ENCODE measurements at places on chromosomes 7 and 10. TPM values are rescaled to one million over a fixed set of nuclear protein-coding genes. Genes with fewer than 3 reads are reported as not detected.

The ANKRD7 gene
- 73.0 TPM for total RNA-seq

The FMC1 gene
- total RNA-seq, result 17.8 TPM

The IQUB gene
- 2.0 TPM for total RNA-seq

The RNF32 gene
- 2.4 TPM for total RNA-seq

The ANKRD61 gene
- 0.74 TPM for total RNA-seq

The TAS2R41 gene
- 2.7 TPM for total RNA-seq

DNA sequence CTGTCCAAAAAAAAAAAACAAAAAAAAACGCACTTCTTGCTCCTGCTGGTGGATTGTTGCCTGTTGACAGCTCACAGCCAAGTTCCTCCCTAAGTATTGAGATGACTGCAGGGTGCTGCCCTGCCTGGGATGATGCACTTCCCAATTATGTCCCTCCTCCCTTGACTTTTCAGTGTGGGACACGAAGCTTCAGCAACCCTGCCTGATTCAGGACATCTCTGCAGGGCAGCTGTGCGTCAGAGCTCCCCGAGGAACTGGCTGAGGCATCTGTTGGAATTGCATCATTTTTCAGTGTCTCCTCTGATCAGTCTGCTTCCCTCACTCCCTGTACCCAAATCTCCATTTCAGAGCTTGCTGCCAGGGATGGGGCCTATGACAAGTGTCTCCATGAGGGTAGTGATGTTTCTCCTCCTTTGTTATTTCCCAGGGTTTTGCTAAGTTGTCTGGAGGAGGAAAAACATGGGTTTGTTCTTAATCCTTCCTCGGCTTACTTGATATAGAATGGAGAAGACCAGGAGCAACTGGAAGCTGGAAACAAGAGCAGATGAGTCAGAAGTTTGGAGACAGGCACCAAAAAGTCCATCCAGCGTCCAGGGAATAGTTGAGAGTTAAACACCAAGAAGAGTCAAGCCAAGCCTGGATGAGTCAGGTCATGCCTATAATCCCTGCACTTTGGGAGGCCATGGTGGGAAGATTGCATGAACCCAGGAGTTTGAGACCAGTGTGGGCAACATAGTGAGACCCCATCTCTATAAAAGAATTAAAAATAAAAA lies 355.1 kb downstream of the GALNT17 start:
- DNase-seq, result no peak

GRCh38 chr10:2214092-2214491 lies 476.8 kb upstream of the ADARB2 start:
- no peak for DNase-seq

DNA sequence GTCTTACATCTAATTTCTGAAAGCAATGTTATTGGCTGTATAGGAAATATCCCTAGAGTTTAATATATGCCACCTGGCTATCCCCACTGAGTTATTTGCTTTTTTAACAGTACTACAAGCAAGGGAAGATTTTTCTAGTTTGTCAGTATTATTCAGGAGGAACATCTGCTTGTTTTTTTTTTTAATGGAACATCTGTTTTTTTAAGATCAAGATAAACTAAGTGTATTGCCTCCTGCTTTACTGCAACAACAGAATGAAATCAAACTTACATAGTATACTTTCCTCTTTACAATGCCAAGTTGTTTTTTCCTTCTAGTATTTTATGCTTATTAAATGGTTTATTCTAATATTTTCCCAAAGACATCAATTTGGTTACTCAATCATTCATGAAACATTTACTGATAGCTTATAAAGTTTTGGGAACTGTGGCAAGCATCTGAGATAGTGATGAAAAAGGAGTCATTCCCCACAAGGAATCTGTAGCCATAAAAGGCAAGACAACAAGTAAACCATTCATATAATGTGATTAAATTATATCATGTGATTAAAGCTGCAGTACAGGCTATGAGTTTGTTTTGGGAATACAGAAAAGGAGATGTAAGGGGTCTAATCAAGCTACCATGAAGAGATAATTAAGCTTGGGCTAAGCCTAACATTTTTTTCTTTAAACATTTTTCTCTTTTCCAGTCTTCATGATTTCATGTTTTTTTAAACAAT lies 17.4 kb downstream of the MTPN start:
- no peak for DNase-seq

DNA sequence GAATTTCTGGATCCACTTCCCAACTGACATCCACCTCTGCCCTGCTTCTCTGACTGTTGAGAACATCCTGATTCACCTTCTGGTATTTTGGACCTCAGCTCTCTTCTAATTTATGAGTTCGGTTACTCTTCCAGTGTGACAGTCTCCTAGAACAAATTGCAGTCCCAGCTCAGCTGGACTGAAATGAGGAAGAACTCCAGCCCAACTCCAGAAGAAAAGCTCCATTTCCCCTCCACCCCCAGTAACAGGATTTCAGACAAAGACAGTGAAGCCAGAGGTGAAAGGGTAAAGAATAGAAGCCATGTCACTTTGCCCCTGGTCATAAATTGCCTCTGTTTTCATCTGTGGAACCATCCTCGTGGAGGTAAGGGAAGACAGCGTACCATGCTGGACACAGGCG lies 26.2 kb upstream of the INHBA start:
- DNase-seq, result no peak

DNA sequence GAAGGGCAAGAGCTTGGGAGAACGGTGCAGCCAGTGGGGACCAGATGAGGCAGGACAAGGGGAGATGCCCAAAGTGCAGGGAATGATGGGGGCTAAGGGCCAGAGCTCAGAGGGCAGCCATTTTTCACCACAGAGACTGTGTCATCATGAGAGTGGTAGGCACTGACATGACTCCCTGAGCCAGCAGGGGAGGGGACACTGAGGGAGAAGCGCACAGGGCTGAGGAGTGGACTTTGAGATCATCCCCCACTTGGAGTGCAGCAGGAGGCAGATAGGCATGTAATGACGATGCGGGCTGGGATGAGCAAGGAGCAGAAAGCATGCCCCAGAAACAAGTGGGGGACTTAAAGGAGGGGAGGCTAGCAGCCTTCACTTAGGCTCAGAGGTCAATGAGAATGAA lies 5.2 kb upstream of the SMKR1 start:
- no peak for DNase-seq

DNA sequence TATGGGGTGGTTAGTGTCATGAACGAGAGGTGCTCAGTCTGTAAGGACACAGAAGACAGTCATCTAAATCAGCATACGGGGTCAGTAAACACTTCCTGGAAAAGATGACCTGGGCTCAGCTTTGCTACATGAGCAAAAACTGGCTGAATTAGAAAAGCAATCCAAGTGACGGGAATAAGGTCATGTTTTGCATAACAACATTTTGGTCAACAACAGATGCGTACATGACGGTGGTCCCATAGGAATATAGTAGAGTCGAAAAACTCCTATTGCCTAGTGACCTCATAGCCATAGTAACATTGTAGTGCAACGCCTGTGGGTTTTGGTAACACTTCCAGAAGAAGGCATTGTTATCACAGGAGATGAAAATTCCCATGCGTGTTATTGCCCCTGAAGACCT lies 92.9 kb downstream of the CTNNA3 start:
- no peak for DNase-seq
